Cardiac fibroblast (primary cell): ENCODE measurements at places on chromosomes 4 and X.

GRCh38 chrX:119885554-119886428 lies 9.9 kb upstream of the AKAP14 start:
- DNase-seq: peak; percentile 35

DNA sequence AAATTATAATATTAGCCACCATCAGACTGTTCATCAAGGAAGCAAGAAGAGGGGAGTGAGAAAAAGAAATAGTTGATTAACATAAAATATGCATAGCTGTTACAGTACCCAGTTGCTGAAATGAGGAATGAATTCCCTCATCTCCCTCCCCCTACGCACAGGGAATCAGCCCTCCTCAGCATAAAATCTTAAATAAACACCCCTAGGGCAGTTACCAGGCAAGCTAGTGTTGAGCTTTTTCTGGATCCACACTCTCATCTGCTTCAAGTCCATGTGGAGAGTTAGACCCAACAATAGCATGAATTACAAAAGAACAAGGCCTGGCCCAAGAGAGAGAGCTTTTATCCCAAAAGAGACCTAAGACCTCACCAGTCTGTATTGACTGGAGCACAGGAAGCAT lies 19.0 kb upstream of the SYTL4 start:
- DNase-seq: no peak

- DNase-seq: no peak
Observed at GRCh38 chr4:8106451-8107025, 52.1 kb downstream of the ABLIM2 start.

GRCh38 chrX:65581661-65582339 lies 47.2 kb upstream of the LAS1L start:
- peak; percentile 70 for DNase-seq

GRCh38 chr4:11151500-11151899 lies 277.2 kb downstream of the HS3ST1 start:
- no peak for DNase-seq

DNA sequence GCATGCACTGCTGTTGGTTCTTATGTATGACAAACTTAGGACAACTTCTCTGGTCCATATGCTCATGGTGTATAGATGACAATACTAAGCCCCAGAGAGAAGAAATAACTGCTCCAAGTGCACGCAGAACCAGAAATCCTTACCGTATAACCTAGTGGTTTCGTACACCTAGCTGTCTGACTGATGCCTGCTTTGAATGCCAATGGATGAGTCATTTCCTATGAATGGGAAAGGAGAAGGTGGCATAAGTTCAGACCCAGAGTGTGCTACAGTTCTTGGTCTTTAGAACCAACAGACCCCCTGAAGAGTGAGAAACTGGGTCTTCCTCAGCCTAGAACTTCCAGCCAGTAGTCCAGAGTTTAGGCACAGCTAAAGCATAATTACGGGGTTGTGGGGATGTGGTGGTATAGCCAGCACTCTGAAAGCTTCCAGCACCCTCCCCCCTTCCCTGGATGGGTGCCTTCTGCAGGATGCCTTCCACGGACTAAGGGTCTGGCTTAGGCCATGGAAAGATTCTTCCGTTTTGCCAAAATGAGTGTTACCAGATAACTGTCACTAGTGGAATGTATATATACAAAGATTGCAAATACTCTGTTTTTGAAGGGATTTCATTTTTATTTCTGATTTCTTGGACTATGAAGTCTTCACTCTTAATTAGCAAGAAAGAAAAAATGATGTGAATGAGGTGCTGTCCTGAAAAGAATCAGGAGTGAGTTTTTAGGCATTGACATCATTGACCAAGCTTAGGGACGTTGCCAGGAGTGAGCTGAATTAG lies 84.6 kb upstream of the PACRGL start:
- peak; percentile 42 for DNase-seq

DNA sequence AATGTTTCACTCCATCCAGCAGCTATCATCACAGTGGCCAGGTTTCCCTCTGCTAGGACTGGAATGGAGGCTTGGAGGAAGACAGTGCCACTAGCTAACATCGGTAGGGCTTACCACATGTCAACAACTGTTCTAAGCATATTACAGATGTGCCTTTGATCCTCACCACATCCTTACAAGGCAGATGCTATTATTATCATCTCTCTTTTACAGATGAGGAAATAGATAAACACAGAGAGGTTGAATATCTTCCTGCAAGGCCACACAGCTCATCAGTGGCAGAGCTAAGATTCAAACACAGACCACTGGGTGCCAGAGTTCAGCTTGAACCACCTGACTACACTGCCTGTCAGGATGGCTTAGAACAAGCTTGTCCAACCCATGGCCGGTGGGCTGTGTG lies 47.4 kb downstream of the MAMLD1 start:
- DNase-seq: no peak

- peak; percentile 5 for DNase-seq
Observed at GRCh38 chr4:24382381-24382780, 202.0 kb downstream of the DHX15 start.

- no peak for DNase-seq
Observed at GRCh38 chr4:15945516-15945915, 7.0 kb upstream of the FGFBP1 start.

- DNase-seq: no peak
Observed at GRCh38 chr4:139728840-139729239, 63.2 kb downstream of the MGST2 start.

DNA sequence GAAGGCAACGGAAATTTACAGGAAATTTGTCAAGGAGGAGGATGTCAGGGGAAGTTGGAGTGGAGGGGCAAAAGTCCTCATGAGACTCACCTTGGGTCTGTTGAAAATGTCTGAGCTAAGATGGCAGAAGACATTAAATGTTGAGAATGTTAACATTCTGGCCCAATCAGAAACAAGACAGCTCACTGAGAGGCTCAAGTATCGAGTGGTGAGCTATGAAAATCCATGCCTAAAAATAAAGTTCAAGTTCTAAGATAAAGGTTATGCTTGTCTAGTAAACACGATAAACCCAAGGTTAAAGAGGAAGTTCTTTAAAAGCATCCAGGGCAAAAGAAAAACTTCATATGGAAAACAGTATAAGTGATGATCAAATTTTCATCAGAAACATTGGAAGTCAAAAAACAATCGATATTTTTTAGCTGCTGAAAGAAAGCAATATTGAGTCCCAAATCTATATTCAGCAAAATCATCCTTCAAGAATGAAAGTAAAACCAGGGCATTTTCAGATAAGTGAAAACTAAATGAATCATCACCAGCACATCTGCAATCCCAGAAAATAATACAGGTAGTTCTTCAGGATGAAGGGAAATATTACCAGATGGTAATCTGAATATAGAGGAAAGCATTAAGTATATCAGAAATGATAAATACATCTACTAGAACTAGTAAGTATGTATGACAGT lies 462.4 kb downstream of the TLL1 start:
- no peak for DNase-seq

DNA sequence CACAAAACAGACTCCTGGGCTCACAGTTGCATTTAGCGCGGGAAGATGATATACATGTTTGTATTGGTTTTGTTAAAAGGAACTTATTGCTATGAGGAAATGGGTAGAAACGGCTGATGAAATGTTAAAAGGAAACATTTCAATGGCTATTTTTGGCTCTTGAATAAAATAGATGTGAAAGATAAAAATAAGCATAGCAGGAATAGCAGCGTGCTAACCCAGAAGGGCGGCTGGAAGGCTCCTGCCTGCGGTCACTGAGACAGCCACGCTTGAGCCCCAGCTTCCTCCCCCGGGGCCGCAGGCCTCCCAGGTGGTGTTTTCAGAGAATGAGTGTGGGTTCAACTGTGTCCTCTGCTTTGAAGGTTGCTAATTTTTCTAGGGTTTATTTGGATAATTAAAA lies 35.0 kb upstream of the CLCN4 start:
- peak; percentile 33 for DNase-seq

DNA sequence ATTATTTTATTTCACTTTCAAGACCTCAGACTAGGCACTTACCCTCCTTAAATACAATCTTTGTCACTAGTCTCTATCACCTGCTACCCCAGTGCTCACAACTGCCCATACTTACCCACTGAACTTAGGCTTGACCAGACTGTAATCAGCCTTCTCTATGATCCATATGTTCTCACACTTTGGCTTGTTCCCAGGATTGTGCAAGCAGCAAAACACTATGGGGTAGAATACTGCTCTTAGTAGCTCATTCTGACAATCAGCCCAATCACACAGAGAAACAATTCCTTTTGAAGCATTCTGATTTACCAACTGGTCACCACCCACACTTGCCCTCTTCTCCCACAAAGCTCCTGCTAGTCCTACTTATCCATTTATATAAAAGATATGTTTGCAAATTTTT lies 878.3 kb downstream of the FSTL5 start:
- DNase-seq: no peak

- DNase-seq: no peak
Observed at GRCh38 chrX:25011589-25012432, 4.0 kb downstream of the ARX start.

DNA sequence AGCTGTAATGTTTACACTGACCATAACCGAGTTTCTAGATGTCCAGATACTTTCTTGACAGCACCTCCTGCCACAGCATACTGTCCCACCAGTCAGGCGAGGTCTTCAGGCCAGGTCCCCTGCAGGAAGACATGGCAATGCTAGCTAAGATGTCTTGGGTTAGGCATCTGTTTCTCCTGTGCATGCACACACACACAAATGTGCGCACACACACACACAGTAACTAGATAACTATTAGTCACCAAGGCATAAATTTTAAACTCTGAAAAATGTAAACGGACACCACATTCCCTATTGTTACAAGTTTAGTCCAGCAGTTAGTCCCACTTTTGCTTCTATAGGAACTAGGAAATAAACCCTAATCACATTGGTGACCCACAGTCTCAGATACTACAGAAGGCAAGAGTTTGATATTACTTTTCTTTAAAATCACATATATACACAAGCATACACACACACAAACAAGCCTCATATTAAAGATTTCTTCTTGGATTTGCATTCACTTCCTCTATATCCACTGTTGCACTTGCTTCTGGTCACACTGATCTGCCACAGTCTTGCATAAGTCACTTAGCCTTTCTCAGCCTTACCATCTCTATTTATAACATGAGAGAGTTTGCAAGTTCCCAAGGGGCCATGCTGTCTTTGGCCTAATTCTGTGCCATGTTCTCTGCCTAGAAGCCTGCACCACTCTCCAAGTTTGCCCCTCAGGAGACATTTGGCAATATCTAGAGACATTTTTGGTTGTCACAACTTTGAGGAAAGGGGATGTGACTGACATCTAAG lies 32.2 kb downstream of the IL21 start:
- peak; percentile 4 for DNase-seq

GRCh38 chr4:38381788-38382187 lies 282.2 kb upstream of the KLF3 start:
- no peak for DNase-seq

DNA sequence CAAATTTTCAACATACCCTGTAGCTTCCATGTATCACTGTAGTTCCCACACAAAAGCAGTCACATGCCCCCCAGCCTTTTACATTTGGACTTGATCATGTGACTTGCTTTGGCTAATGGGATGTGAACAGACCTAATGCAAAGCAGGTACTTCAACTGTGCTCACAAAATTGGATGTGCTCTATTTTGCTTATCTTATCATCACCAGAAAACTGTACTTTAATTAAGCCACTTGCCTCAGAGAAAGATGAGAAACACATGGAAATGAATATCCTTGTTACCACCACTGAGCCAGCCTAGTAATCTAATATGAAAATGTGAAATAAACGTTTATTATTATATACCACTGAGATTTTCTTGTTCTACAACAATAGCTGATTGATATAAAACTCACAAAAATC lies 402.7 kb upstream of the HTR2C start:
- DNase-seq: no peak

DNA sequence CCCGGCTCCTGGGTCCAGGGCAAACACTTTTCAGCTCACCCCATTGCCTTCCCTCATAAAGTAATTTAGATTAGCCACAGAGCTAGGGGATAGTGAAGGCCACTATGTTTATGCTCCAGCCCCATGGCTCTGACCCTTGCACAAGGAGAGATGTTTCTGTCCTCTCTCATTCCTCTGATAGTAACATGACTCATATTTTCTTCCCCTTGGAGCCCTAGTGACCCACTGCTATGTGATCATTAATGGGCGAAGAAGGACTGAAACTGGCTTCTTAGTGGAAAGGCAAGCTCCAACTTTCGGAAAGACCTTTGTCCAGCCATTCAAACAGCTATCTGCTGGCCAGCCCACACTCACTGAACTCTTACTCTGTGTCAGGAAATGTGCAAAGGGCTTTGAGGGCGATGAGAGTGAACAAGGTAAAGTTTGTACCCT lies 12.3 kb downstream of the CLDN2 start:
- peak; percentile 36 for DNase-seq

DNA sequence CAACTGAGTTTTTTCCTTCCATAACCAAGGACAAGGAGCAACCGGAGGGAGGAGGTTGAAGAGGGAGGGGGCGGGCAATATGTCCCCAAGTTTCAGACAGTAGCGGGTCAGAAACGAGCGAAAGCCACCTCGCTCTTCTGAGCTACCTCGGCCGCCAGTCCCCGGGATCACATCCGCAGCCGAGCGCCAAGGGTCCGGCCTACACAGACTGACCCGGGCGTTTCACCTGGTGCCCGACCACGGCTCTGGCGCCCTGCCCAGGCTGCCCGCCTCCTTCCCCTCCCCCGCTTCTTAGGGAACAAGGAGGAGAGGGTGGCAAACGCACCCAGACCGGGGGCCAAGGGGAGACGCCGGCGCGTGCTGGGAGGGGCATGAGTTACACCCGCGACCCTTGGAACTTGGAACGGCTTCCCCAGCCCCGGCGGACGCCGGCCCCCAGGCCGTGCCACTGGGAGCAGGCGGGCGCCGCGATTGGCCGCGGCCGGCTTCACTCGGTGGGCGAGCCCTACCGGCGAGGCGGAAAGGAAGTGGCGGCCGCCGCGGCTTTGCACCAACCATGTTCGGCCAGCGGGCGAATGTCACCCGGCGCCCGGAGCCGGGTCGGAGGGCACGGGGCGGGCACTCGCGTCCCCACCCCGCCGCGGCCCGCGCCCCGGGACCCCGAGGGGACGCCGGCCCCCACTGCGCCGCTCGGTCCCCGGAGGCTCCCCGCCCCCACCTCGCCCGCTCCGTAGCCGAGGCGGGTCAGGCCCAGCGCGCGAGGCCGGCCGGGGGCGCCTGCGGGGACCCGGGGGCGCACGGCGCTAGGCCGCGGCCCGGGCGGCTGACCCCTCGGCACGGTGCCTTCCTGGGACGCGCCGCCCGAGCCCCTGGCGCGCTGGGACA lies 1.5 kb downstream of the IRF2 start:
- peak; percentile 58 for DNase-seq

DNA sequence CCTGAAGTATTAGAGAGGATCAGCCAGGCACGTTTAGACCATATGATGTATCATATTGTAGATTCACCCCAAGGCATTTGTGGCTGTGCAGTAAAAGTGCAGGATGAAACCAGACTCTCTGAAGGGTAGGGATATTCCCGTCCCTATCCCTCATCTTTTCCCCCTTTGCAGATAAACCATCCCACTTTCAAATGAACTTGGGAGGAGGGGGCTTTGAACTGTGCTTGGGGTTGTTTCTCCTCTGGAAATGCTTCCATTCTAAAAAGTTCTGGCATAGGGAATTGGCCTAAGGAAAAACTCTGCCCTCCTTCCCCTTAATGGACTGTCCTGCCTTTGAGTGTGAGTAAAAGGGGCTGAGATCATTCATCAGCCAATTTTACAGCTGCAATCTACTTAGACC lies 23.8 kb downstream of the SNCA start:
- DNase-seq: no peak

- DNase-seq: peak; percentile 87
Observed at GRCh38 chrX:48021026-48021900, 14.5 kb downstream of the SPACA5 start.

- no peak for DNase-seq
Observed at GRCh38 chrX:26409636-26410035, 193.7 kb downstream of the MAGEB5 start.
